ENCODE measurements at places on chromosomes 7 and 10.

DNA sequence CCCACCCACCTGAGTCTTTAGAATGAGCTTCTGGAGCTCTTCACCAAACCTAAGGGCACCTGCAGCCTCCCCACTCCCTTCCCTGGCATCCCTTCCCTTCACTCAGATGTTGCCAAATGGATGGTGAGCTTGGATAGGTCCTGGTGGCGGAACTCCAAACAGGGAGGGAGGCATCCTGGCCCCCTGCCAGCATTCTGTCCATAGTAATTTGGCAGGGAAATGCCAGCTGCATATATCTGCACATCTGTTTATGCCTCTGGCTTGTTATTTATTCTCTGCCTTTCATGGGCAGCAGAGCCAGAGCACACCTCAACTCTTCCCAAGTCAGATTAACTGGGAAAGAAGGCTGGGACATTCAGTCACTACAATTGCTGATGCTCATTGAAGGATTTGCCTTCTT is 18.1 kb downstream of the KAZALD1 start:
- DNase-seq: no peak

DNA sequence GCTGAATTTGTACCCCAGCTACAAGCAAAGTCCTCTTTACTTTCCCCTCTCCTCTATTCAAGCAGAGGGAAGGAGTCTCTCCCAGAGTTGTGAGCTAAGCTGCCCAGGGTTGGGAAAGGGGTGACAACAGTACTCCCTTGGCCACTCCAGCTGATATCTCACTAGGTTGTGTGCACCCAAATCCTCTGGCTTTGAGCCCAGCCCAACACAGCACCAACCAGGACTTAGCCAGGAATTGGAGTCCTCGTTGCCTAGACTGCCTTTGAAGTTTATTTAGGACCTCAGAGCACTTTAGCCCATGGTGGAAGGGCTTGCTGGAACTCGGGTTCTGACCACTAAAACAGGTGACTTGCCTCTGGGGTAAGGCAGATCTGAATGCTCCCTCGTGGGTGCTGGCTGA is 35.7 kb upstream of the DYNC1I1 start:
- no peak for DNase-seq

GRCh38 chr7:130831817-130832481 is 97.9 kb upstream of the KLF14 start:
- DNase-seq: no peak

- peak; percentile 80 for DNase-seq
Measured at GRCh38 chr7:19117091-19117869, at the start of gene TWIST1. TSS of gene TWIST1 (minus strand) at chr7:19117636. CDS start at chr7:19117321, 315 bp downstream.

- no peak for DNase-seq
Measured at GRCh38 chr10:105288026-105288425, 646.9 kb downstream of the SORCS3 start.

DNA sequence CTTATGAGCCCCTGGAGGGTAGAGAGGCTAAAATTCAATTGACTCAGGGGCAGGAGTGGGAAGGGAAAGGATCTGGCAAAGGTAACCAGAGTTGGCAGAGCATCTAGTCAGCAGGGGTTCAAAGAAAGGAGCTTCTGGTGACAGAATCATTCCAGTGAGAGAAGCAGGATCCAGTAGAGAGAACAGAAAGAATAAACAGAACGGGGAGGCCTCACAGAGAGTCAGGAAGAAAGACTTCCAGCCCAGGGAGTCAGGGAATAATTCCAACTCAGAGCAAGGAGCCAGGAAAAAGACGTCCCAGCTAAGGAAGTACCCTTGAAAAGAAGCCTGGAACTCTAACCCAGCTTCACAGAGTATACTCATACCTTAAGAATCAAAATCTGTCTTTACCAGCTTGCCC is 66.6 kb upstream of the CPXM2 start:
- DNase-seq: no peak

Data from H1 (cell line).